ENCODE measurements at places on chromosomes 1 and 21.

DNA sequence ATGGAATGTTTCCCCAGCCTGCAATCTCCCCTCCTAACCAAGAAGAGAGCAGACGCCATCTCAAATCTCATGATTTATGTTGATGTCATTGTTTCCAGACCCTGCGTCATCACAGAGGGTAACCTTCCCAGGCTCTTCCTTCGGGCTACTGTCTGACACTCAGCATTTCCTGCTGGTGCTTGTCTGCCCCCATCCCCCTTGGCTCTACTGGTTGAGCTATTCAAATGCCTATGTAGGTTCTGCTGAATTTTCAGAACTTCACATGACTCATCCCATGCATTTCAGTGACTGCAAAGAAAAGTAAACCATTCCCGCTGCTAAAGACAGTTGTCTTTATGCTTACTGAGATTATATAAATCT is 24.8 kb upstream of the ITPKB start:
- DNase-seq: no peak

GRCh38 chr1:191026828-191027227 is 549.2 kb upstream of the BRINP3 start:
- no peak for DNase-seq

DNA sequence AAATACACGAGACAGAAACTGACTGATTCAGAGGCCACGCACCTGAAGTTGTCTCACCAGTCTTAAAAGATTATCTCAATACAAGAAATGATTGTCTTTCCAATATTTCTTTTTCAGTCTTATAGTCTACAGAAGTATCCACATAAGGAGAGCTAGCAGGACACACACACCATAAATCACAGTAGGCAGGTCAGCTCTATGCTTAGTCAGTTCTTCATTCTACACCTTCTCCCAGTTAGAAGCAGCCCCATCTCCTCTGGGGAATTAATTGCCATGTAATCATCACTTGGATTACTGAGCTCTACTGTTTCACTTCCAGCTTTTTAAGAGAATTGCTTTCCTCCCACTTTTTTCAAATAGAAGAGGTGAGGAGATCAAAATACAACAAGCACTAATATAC is 59.6 kb downstream of the SMYD3 start:
- DNase-seq: no peak

- no peak for DNase-seq
Measured at GRCh38 chr1:27408151-27408550, 15.7 kb downstream of the GPR3 start.

GRCh38 chr1:168742386-168742785 is 13.4 kb upstream of the DPT start:
- DNase-seq: no peak

DNA sequence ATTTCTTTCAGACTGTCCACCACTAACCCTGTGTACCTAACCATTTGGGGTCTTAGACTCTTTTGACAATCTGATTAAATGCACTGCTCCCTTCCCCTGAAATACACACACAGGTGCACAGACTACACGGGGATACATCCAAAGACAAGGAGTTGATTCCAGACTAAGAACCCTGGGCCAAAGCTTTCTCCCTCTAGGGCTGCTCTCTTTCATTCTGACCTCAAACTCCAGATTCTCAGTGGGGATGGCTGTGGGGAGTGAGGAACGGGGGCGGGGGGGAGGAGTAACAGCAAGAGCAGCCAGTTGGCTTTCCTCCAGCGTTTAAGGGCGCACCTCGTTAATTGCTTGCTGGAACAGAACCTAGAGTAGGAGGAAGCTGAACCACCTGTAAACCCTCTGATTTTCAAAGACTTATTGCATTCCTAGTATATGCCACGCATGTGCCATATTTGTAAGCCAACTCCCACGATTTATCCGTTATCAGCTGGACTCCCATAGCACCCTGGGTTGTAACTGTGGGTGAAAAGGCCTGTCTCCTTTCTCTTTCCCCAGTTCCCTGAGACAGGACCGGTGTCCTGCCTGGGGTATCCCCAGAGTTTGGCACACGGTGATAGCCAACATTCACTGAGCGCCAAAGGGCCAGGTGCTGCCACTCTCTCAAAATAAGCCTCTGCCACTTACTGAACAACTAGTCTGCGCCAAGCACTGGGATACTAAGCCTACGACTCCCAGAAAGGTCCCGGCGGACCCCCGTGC is 920 bp downstream of the MTHFR start:
- peak; percentile 32 for DNase-seq

- DNase-seq: no peak
Measured at GRCh38 chr21:26199456-26199855, 28.9 kb upstream of the APP start.

GRCh38 chr1:201695607-201696006 is 133.3 kb upstream of the IPO9 start:
- no peak for DNase-seq

- DNase-seq: no peak
Measured at GRCh38 chr1:176174108-176174507, 33.0 kb downstream of the COP1 start.

DNA sequence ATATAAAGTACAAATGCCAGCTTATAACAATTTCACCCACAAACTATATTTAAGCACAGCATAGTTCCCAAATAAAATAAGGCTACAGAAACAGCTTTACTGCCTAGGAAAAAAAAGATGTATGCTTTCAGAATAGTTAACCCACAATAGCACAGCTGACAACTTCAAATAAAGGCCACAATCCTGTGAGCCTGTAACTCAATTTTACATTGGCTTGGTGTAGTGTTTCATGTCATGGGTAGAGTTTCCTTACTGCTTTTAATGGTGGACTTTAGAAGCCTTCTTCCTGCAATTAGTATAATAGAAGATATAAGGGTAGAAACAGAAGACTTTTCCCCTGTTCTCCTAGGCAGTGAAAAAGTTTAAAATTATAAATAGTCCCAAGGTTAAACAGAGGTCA is 44.3 kb upstream of the ZC3H11B start:
- DNase-seq: no peak

DNA sequence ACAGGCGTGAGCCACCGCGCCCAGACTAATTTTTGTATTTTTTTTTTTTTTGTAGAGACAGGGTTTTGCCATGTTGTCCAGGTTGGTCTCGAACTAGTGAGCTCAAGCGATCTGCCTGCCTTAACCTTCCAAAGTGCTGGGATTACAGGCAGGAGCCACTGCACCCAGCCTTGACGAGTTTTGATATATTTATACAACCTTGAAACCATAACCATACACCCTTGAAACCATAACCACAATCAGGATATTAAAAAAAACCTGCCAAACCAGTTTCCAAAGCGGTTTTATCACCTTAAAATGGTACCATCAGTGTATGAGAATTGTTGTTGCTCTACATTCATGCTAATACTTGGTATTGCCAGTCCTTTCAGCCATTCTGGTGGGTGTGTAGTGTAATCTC is 3.7 kb upstream of the PHACTR4 start:
- no peak for DNase-seq

DNA sequence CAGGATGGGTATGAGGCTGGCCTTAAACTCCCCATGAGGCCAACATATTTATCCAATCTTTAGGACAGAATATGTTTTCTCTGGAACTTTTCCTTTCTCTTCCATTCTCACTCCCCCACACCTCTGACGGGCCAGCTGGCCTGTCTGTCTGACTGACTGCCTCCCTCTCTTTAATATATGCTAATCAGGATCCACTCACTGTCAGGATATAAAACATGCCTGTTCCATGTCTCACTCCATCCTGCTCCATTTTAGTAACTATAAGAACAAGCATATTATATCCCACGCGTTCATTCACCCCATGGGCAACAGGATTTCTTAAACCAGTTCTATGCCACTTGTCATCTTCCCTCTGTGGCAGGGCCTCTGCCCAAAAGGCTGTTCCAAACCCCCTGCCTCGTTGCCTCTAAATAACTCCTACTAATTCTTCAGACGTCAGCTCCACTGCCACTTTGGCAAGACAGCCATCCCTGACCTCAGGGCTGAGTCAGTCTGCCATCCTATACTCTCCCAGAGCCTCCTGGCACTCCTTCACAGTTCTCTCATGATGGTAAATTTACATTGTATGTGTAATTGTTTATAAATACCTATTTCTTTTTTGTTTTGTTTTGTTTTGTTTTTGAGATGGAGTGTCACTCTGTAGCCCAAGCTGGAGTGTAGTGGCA is 84.3 kb upstream of the SPATA6 start:
- no peak for DNase-seq

DNA sequence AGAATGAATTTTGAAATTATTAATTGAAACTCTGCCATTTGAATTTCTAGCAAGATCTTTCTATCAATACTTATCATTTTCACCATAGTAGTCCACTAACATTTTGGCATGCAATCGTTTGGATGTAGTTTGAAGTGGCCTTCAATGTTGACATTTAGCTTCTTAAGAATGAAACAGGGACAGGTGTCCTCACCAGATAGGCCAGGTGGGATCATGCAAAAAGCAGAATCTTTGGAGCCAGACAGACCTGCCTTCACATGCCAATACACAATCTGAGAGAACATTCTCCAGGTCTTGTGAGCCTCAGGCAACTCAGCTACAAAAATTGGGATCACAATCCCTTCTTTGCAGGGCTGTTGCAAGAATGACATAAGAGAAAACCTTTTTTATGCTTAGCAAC is 18.3 kb upstream of the HSPA13 start:
- no peak for DNase-seq

- DNase-seq: no peak
Measured at GRCh38 chr21:17978895-17979294, 159.7 kb upstream of the C21orf91 start.

DNA sequence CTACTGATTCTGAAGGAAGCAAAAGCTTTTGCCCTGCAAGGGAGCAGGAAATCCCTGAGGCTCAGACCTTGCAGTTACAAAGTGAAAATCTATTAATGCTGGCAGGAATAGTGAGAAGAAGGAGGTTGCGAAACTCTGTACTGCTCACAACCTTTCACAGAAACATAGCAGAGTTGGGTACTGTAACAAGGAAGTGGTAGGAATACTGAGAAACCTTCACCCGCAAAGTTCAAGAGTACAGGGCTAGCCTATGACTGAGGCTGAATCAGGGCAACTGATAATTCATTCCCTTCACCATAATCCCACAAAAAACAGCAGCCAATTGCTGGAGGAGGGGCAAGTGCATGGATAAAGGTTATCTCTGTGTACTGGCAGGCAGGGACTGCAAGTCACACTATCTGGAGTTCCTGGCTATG is 23.9 kb upstream of the KCTD3 start:
- DNase-seq: no peak

DNA sequence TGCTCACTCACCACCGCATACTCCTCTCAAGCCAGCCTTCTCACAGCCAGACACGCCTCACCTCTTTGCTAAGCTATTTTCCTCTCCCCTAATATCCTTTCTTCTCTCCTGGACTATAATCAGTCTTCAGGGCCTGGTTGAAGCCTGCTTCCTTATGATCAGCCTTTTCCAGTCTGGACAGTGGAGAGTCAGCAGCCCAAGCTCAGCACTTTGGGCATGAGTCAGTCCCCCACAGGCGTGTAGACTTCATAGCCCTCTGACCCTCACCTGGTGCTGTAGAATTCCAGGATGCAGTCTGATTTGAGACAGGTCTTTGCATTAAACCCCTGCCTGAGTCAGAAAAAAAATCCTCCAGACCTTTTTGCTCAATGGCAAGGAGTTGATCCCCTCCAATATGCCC is 2.5 kb downstream of the HPCAL4 start:
- DNase-seq: no peak

DNA sequence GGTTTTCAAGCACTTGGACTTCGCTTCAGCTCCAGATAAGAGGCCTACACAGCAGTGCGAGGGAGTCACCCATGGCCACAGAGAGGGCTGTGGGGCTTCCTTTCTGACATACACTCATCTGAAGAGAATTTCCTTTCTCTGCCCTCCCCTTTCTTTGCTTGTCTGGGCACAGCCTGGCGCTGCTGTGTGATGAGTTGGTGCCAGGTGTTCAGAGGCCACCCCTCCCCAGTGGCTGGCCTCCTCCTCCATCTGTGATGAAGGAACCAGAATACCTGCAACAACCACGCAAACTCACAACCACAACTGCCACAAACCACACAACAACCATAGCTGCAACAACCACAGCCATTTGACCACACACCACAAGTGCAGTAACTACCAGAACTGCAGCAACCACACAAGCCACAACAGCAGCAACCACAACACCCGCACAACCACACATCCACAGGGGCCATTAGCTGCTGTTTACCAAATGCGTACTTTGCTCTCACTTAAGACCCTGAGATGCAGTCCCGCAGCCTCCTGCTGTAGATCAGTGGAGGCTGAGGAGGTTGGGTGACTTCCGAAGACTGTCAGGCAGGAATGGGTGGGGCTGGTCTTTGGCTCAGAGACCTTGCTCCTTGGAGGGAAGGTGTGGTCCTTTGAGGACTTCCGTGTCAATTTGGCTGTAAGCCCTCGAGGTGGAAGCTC is 71.1 kb downstream of the IER5 start:
- DNase-seq: no peak

GRCh38 chr21:41616031-41616591 is 108.2 kb upstream of the TMPRSS2 start:
- DNase-seq: no peak

DNA sequence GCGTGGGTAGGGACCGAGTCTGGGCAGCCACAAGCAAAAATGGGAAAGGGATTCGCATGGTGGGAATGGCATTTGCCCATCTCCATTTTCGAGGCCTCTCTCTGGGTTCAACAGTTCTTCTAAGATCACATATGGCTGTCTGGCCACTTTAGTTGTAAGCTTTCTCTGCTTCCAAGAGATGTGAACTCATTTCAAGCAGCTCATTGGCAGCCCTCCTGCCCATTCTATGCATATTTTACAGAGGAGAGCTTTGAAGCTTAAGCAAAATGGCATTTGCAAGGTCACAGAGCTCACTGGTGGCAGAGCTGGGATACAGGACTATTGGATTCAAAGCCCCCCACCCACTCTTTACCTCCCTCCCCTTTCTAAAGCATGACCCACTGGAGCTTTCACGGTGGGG is 93.7 kb downstream of the HHIPL2 start:
- no peak for DNase-seq

- DNase-seq: peak; percentile 91
Measured at GRCh38 chr1:209883341-209883971, 54.6 kb upstream of the SYT14 start.

- DNase-seq: no peak
Measured at GRCh38 chr1:206439205-206439604, 31.1 kb upstream of the IKBKE start.

DNA sequence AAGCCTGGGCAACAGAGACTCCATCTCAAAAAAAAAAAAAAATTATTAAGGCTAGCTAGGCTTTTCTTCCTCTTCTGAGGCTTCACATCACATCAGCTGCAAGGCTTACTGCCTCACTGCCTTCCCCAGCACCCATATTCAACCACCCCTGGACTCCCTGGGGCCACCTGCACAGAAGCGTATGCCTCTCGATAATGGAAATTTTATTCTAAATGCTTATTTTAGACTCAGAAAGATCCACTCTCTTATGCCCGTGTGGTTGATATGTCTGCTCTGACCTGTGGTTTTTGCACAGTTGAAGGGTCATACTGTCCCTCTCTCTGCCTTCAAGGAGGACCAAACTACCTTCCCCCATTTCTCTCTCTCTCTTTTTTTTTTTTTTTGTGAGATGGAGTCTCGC is 1.5 kb upstream of the FCRLA start:
- no peak for DNase-seq

GRCh38 chr21:42565206-42565810 is 51.7 kb downstream of the SLC37A1 start:
- DNase-seq: no peak

- DNase-seq: no peak
Measured at GRCh38 chr1:182700351-182700709, 15.9 kb upstream of the RGS8 start.

Data from cerebellar cortex (tissue), 1 donor.